ENCODE measurements at places on chromosomes 2 and 18. TPM values are rescaled to one million over a fixed set of nuclear protein-coding genes. Genes with fewer than 3 reads are reported as not detected.
A peak's percentile ranks its signal among the peaks of the same experiment; 100 is the strongest.

- H3K36me3 ChIP-seq = no peaks in the 10 kb centered on the region
- peaks cover 22% of the 10 kb centered on the region for H3K4me1 ChIP-seq
- H3K27ac ChIP-seq = peak overlapping the region; percentile 81
- H3K4me3 ChIP-seq = no peak overlapping the region
- DNase-seq = no peak
Measured at GRCh38 chr18:13616041-13616440, 110.3 kb downstream of the FAM210A start.

DNA sequence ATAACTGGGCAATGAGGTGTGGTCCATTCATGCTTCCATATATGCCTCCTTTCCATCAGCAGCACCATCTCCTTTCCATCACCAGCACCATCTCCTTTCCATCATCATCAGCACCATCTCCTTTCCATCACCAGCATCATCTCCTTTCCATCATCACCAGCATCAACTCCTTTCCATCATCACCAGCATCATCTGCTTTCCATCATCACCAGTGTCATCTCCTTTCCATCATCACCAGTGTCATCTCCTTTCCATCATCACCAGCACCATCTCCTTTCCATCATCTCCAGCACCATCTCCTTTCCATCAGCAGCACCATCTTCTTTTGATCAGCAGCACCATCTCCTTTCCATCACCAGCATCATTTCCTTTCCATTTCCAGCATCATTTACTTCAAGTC, 297.5 kb upstream of the SPHKAP start:
- no peak overlapping the region for H3K27ac ChIP-seq
- H3K4me3 ChIP-seq = no peak overlapping the region
- no peaks in the 10 kb centered on the region for H3K4me1 ChIP-seq

DNA sequence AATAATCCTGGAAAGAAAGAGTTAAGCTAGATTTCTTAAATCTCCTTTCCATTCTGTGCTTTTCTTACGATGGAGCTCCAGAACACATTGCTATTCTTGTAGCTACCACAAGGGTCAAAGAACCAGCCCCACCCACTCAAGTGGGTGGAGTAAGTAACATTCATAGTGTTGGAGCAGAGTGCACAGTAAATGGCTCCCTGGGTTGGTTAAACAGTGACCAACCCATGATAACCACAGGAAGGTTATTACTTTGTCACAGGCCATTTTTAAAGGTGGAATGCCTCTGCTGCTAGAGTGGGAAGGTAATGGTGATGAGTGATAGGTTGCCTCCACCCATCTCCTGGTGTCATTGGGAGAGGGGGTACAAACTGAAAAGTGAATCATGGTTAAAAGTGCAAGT, 13.9 kb downstream of the ARPC2 start:
- H3K4me1 ChIP-seq = peaks cover 15% of the 10 kb centered on the region
- H3K27me3 ChIP-seq = no peaks in the 10 kb centered on the region
- H3K27ac ChIP-seq = no peak overlapping the region
- no peak for DNase-seq
- no peak overlapping the region for H3K4me3 ChIP-seq

DNA sequence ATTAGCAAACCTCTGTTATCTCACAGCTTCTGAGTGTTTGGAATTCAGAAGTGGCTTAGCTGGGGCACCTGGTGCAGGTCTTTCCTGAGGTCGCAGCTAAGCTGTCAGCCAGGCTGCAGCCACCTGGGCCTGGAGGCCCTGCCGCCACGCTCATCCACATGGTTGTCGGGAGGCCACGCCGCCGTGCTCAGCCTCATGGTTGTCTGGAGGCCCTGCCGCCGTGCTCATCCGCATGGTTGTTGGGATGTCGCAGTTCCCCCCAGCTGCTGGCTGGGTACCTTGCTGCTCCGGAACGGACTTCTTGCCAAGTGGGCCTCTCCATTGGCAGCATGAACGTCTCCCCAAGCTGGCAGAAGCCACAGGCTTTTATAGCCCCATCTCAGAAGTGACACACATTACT, 24.3 kb upstream of the MPPE1 start:
- H3K4me3 ChIP-seq = no peak overlapping the region
- no peaks in the 10 kb centered on the region for H3K27me3 ChIP-seq
- no peak for DNase-seq
- H3K36me3 ChIP-seq = no peaks in the 10 kb centered on the region
- no peak overlapping the region for H3K27ac ChIP-seq

- no peak for DNase-seq
- H3K27ac ChIP-seq = no peak overlapping the region
- no peaks in the 10 kb centered on the region for H3K36me3 ChIP-seq
- peaks cover 26% of the 10 kb centered on the region for H3K4me1 ChIP-seq
Measured at GRCh38 chr2:45755585-45756335, 104.3 kb downstream of the PRKCE start.

GRCh38 chr2:37679072-37679695, 7.7 kb upstream of the CDC42EP3 start:
- H3K27ac ChIP-seq = no peak overlapping the region
- H3K36me3 ChIP-seq = no peaks in the 10 kb centered on the region
- H3K4me3 ChIP-seq = no peak overlapping the region
- H3K27me3 ChIP-seq = no peaks in the 10 kb centered on the region

- H3K27ac ChIP-seq = no peak overlapping the region
- DNase-seq = no peak
- no peaks in the 10 kb centered on the region for H3K4me1 ChIP-seq
- no peaks in the 10 kb centered on the region for H3K27me3 ChIP-seq
Measured at GRCh38 chr2:196538646-196539045, 100.9 kb upstream of the CCDC150 start.

DNA sequence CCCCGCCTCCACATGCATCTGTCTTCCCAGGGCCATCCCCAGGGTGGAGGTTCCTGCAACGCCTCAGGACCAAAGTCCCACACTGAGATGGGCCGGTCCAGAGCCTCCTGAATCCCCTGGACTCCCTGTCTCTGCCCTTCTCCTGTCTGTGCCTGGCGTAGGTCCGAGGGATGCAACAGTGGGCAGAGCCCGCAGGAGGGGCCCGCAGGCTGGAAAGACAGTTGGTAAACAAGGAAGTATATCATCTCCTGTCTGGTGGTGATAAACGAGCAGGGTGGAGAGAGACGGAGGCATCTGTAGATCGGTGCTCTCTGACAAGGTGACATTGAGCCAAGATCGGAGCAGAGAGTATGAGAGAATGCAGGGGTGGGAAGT, 72.6 kb upstream of the RAB6C start:
- no peak for DNase-seq
- H3K27ac ChIP-seq = no peak overlapping the region
- H3K4me3 ChIP-seq = no peak overlapping the region
- H3K27me3 ChIP-seq = no peaks in the 10 kb centered on the region
- no peaks in the 10 kb centered on the region for H3K4me1 ChIP-seq

DNA sequence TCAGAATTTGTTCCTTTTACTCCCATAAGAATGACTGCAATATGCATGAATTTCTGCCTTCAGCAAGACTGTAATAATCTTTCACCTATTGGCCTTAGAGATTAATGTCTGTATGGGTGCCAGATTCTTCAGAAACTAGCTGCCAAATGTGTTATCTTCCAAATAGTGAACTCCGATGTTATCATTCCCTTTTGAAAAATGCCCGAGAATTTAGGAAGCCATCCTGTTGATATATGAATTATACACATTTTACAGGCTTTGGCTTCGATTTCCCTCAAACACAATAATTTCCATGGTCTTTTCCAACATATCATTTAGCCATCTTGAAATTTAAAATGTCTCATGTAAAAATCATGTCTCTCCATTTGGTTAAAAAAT, 101.5 kb downstream of the ZNF521 start:
- H3K36me3 ChIP-seq = no peaks in the 10 kb centered on the region
- no peaks in the 10 kb centered on the region for H3K4me1 ChIP-seq
- no peaks in the 10 kb centered on the region for H3K27me3 ChIP-seq
- no peak for DNase-seq
- no peak overlapping the region for H3K4me3 ChIP-seq

EGR4 gene
- not detected for total RNA-seq

ZNF521 gene
- total RNA-seq = 3.5 TPM

MC2R gene
- not detected for total RNA-seq

AMER3 gene
- total RNA-seq = not detected

STPG4 gene
- not detected for total RNA-seq
